CD4-positive, alpha-beta T cell treated with Interleukin-1 beta for 1 hour (primary cell): ENCODE measurements at places on chromosomes 16 and 17.

DNA sequence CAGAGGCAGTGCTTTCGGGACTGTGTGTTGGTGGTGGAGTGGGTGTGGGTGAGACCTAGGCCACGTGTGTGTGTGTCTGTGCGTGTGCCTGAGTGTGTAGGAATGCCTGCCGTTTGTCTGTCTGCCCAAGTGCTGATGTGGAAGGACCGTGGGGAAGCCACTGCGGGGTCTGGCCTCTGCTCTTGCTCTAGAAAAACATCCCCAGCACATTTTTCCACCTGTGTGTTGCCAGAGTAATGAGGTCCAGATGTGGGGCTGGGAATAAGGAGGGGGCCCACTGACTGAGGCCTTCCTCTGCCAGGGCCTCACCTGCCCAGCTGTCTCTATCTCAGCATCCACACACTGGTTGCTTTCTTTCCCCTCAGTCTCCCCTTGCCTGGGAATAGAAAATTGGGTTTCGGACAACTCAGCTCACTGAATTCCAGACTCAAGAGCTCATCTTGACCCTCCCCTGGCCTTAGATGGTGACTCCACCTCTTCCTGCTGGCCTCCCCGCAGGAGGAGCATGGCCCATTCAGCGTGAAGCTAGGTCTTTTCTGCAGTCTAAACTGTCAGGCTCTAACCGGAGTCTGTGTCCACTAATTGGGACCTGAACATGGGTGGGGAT is 7.6 kb downstream of the SGCA start:
- DNase-seq = no peak

DNA sequence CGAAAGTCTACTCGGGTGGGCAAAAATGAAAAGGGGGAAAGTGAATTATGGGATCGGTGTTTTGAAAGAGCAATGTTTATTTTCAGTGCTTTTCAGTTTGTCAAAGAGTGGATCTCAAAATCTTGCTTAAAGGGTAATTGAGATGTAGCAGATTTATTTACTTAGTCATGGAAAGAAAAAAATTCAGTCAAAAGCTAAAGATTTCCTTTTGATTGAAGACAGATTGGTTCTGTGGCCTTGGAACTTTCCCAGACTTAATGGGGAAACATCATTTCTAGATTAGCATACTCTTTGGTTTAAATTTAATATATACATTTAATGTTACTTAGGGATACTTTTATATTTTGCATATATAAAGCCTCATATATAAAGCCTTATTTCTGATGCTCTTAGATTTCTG is 20.6 kb downstream of the PRKAR1A start:
- no peak for DNase-seq

DNA sequence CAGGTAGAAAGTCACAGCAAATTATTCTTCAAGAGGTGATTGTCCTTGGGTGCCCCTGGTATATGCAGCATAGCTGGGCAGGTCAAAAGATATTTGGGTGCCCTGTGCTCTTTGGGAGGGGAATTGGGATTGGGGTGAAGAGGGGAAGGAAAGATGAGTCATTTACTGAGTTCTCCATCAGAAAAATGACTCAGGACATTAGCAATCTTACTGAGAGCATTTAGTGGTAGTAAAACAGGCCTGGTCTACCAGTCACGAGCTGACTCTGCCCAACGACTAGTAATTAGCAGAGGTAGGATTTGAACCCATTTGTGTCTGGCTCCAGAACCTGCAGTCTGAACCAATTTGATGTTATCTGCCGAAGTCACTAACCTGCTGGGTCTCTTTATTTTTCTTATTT is 6.0 kb upstream of the GRIN2A start:
- no peak for DNase-seq

- DNase-seq = no peak
Measured at GRCh38 chr17:3978421-3979289, 14.4 kb upstream of the ATP2A3 start.

- DNase-seq = peak; percentile 51
Measured at GRCh38 chr16:30903596-30903995, 7.2 kb downstream of the CTF1 start.
